Astrocyte (in vitro differentiated cells and primary cell): ENCODE measurements at places on chromosomes 12 and 14. TPM values are rescaled to one million over a fixed set of nuclear protein-coding genes. Genes with fewer than 3 reads are reported as not detected.

DNA sequence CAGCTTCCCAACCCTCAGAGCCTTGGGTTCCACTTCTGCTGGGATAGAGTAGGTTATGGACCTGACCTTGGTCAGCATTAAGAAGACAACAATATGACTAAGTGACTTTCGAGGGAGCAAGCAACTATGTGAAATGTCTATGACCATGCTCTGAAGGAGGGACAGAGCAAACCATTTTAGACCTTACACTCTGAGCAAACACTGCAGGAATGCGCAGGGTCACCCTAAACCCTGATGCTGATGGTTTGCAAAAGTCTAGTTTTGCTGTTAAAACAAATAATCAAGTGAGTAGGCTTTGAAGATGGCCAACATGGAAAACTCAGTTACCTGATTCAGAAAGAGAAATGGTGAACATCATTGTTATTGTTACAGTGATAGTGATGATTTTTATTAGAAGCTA is 8.7 kb downstream of the ZCCHC8 start:
- DNase-seq: no peak

- DNase-seq: no peak
Measured at GRCh38 chr14:77886010-77886409, 86.1 kb downstream of the ADCK1 start.

Gene ST8SIA1
- 7.7 and 14.4 TPM in 2 replicates for total RNA-seq

DNA sequence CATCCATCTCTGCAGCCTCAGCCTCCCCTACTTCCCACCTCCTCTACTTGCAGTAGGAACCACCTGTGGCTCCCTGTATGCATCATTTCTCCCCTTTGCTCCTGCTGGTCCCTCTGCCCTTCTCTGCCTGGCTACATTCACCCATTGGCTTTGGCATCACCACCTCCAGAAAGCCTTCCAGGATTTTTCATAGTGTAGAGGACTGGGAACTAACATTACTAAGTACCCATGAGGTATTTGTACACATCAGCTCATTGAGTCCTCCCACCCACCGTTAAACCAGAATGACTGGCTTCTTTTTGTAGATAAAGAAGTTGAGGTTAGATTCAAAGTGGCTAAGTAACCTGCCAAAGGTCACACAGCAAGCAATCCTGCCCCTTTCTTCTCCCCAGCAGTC is 17.1 kb downstream of the SYNE3 start:
- DNase-seq: no peak

DNA sequence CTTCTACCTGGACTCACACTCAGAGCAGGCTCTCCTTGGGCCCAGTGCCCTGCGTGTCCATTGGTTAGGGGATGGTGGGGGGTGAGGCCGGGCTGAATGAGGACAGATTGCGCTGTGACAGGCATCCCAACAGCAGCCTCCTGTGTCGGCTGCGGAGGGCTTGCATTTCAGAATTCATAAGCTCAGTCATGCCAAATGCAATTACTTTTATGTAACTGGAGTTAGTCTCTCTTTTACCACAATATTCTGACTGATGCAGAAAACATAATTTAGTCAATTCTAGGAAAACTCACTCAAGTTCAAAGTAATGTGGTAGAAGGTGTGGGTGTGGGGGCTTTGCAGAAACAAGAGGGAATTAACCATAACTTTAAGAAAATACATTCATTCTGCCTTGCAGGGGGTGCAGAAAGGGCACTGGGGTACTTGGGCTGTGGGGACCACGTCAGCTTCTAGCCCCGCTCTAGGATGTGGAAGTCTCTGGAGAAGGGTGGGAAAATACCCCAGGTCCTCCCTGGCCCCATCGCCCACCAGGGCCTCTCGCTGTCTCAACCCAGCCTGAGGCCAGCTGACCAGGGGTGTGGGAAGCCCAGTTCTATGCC is 257.7 kb downstream of the ADGRD1 start:
- no peak for DNase-seq
